ENCODE measurements at places on chromosomes 5 and 9.

GRCh38 chr5:165559645-165560044, 2054.2 kb downstream of the MAT2B start:
- DNase-seq, result no peak

DNA sequence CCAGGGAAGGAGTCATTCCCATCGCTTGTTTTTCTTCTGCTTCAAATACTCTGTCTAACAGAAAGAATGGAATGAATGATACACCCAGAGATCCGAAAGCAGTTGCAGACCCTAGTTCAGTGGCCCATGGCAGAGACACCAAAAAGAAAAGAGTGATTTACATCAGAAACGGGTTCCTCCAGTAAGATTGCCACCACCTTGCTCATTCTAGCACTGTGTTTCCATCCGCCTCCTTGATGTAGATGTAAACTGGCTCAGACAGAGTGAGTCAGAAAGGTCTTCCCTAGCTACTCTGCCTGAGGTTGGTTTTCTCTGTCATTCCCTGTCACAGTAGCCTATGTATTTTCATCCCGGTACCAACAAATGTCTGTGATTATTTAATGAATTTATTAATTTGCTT, 15.9 kb upstream of the CLINT1 start:
- no peak for DNase-seq

DNA sequence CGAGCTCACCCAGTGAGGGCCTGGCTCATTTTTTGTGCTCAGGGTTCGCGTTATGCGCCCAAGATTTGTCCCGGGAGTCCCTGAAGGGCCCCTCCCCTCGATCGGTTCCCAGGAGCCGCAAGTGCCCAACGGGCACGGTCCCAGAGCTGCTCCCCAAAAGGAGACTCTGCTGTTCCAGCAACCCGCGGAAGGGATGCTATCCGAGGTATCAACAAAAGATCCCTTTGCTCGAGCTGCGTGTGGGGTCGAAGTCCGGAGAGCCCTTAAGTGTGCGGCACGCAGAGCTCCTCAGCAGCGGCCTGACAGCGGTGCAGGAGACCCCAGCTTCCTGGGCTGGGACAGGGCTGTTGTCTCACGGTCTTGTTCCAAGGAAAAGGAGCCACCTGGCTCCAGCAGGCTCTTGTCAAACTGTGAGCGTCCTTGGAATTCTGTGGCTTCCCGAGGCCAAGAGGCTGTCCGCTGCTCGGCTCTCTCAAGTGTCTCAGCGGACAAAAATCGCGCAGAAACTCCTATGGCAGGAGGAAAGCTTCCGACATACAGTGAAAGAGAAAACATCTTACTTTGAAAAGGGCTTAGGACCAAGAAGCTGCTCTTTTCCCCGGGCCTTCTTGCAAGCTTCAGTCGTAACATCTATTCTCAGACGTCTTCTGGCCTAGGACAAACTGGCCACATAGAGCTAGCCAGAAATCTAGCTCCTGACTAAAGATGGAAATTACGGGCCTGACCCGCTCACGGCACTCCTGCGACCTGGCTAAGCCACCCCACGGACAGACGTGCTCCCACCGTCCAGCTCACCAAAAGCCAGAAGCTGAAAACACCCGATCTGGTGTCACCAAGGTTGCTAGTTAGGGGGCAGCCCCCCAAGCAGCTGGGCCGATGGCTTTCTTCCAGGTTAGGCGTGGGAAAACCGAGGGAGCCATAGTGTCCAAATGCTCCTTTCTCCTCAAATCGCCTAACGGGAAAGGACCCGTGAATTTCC, 2.6 kb upstream of the FOXB2 start:
- DNase-seq, result no peak

- DNase-seq, result peak; percentile 16
These were observed 116.6 kb upstream of the MAP3K1 start for GRCh38 chr5:56698463-56699381.

- no peak for DNase-seq
These were observed 111.5 kb upstream of the CTSL start for GRCh38 chr9:87614397-87614796.

- no peak for DNase-seq
These were observed 3.7 kb downstream of the ARRDC3 start for GRCh38 chr5:91379246-91379913.

DNA sequence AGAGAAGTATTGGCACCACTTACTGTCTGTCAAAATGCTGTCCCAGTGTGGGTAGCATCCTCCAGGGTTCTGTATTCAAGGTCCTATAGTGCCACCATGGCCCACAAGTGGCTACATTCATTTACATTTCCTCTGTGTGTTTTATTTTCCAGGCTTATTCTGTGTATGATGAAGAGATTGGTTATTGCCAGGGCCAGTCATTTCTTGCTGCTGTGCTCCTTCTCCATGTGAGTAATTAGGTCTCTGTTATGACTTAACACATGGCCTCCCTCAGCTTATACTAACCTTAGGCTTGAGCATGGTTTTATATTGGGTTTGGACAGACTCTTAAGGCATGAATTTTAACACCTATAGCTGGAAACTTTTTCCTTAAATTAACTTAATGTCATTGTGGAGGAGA, 36.7 kb downstream of the GPR21 start:
- DNase-seq, result no peak

DNA sequence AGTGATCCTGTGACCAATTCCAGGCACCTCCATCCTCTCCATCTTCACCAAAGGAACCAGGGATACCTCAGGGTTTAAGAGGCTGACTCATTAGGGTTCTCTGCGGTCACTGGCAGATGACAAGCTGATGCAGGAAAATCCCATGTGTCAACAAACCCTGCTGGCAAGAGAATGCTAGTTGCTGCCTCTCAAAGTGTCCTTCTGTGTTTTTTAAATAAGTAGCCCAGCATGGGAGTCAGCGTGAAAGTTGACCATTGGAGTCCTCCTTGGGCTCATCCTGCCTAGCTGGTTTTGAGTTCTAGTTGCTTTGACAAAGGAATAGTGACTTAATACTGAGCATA, 200.2 kb downstream of the SLIT3 start:
- no peak for DNase-seq

GRCh38 chr9:93263334-93264229, 79.6 kb downstream of the WNK2 start:
- DNase-seq, result no peak

DNA sequence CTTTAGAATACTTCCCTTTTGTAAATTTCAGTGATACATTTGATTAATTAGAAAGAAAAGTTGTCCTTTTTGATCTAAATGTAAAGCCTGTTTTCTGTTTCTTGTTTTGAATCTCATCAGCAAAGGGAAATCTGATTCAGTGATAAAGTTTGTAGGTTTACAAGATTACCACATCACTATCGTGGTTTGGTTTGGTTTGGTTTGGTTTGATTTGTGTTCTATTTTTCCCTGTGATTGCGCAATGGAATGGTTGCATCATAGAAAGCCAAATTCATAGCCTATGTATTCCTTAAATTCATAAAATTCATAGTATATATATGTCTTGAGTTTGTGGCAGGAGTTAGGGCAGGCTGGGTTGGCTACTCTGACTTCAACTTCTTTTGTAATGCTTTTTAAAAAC, 15.2 kb downstream of the SRFBP1 start:
- no peak for DNase-seq

DNA sequence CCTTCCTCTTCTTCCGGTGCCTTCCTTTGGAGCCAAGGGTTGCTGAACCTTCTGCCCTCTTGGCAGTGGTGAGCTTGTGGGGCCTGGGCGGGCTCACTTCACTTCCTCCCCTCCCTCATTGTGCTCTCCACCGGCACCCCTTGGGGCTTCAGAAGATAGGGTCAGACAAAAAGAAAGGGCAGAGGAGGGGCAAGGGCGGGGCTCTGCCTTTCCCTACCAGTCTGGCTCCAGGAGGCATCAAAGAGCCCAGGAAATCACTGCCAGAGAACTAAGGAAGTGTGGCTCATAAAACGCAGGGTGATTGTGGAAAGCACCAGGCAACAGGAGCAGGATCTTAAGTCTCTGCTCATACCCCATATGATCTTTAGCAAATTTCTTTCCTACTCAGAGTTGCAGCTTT, 34.8 kb downstream of the ACOT12 start:
- DNase-seq, result no peak

DNA sequence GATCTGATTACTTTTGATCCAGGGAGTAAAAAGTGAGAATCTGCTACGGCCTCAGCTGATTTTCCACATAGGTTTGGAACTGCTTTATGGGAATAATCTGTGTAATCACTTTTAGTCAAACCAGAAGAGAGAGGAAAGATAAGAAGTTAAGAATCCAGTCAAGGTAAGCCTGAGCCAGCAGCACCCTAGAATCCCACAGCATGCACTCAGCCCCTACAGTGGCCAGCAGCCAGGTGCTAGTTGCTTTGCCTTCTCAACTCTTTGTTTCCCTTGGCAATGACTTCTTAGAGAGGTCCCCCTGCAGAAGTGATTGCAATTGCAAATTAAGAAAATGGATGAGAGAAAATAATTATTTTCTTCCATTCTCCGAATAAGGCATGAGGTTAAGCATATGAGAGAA, 59.7 kb upstream of the TMED7 start:
- no peak for DNase-seq

DNA sequence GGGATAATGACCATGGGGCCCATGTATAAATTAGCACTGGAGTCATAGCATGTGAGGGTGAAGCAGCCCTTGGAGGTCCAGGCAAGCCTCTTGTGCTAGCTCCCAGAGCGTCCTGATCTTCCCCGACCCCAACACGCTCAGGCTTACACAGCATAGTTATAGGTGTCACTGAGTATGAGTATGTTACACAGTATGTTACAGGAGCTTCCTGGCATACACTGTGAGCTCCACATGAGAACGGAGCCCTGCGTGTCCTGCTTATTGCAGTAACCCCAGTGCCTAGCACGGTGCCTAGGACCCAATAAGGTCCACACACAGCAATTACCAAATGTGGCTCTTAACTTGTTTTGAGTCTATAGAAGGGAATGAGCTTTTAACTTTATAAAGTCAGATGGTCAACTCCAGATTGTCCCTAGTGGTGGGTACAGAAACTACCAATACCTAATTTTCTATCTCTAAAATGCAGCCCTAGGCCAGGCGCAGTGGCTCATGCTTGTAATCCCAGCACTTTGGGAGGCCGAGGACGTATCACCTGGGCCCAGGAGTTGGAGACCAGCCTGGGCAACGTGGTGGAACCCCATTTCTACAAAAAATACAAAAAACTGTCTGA, 64.1 kb downstream of the PLAC8L1 start:
- no peak for DNase-seq

- peak; percentile 67 for DNase-seq
These were observed 17.9 kb upstream of the EGFL7 start for GRCh38 chr9:136644593-136645351.

- no peak for DNase-seq
These were observed 32.1 kb downstream of the PRRC1 start for GRCh38 chr5:127549551-127549950.

DNA sequence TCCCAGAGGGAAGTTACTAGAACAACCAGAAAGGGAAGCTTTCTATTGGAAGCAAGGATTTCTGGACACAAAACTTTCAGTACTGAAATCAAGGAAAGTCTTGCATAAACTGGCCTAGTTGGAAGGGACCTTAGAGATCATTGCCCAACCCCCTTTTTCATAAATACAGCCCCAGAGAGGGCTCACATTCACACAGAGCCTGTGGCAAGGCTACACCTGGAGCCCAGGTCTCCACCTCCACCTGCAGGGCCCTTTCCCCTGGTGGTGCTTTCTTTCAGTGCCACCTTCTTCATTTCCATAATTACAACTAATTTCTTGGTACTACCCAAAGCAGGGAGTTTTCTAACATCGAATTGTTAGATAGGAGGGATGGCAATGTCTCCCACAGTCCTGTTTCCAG, 85.7 kb downstream of the ADRB2 start:
- DNase-seq, result no peak

GRCh38 chr5:28208356-28208755, 1170.0 kb upstream of the CDH9 start:
- no peak for DNase-seq

DNA sequence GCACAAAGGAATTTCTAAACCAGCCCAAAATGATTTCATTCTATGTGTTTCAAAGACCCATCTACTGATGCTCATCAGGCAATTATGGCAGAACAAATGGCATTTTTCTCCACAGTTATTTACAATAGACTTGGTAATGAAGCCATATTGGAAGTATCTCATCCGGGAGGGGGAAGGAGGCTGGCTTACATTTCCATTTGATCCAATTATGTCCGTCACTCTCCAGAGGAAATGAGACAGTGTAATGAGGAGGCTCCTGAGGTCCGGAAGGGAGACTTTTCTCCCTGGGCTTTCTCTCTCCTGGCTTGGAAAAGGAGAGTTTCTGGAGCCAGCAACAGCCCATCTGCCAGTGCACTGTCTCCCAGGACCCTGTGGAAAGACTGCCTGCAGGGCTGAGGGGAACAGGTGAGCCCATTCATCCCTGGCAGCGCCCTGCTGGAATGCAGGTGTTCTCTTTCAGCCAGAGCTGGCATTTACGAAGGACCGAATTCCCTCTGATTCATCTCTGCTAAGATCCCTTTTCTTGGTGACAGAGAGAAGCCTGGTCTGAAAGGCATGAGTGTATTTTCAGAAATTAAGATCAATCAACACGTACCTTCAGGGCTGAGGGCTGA, 54.9 kb upstream of the SAP30L start:
- DNase-seq, result no peak

DNA sequence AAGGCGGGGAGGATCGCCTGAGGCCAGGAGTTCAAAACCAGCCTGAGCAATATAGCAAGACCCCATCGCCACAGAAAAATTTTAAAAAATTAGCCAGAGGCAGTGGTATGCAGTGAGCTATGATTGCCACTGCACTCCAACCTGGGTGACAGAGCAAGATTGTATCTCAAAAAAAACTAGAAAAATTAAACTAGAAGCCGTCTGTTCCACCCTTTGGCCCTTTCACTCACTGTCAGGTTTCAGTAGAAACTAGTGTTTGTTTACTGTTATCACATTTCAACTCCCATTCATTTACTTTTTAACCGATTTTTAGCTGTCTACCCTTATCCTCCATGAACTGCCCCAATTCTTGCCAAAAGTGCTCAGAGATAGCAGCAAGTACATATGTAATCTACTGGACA, 8.3 kb downstream of the UGCG start:
- no peak for DNase-seq

GRCh38 chr9:129211686-129212085, 33.6 kb upstream of the IER5L start:
- DNase-seq, result no peak

GRCh38 chr9:94761481-94761880, 35.0 kb downstream of the AOPEP start:
- no peak for DNase-seq

DNA sequence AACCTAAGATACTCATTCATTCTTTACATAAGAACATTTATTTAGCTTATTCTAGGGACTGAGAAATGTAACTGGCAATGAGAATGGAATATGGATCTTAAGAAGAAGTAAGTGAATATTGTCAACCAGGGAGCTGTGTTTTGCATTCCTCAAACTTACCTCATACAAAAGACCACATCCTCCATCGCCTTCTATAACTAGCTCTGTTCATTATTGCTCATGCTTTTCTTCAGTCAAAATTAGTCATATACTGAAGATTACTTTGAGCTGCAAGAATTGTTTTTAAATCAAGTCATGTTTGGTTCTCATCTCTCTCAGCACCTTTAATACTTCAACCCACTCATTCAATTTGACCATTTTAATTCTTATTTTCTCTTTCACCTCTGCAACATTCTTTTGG, 140.3 kb upstream of the RASA1 start:
- no peak for DNase-seq

- no peak for DNase-seq
These were observed 9.1 kb downstream of the CATSPER3 start for GRCh38 chr5:134976841-134977240.
